CD4-positive, alpha-beta T cell treated with Interleukin-15 for 4 hours (primary cell): ENCODE measurements at places on chromosomes 12 and 14.

- DNase-seq = no peak
Observed at GRCh38 chr14:36295642-36296627, 24.5 kb downstream of the MBIP start.

DNA sequence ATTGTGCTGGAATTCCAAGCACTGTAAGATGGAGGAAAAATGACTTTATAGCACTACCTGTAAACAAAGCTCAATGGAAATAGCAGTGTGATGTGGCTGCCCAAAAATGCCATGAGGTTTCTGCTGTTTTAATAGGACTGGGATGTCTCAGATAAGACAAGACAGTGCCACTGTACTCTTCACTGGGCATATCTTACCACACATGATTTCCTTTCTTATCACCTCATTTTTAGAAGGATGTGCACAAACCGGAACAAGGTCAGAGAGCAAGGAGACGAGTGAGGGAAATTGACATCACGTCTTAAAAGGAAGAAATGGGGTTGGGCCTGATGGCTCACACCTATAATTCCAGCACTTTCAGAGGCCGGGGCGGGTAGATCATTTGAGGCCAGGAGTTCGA lies 38.4 kb upstream of the FGD4 start:
- DNase-seq = no peak

DNA sequence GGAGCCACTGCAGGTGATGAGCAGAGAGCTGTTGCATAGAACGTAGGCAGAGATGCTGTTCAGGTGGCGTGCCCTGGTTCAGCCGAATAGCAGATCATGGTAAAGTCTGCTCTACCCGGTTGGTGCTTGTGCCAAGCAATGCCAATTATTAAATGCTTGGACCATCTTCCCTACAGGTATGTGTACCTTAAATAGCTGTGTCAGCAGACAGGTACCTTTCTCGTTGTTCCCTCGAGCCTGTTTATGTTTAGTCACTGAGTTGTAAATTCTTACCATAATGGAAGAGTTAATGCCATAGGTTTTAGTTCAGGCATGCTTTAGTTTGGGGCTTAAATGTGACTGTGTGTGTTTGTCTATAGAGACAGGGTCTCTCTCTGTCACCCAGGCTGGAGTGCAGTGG lies 112.5 kb upstream of the CPM start:
- DNase-seq = no peak

- no peak for DNase-seq
Observed at GRCh38 chr12:7642287-7642686, 23.4 kb downstream of the APOBEC1 start.

GRCh38 chr14:84490081-84490480 lies 1039.9 kb upstream of the FLRT2 start:
- DNase-seq = no peak

DNA sequence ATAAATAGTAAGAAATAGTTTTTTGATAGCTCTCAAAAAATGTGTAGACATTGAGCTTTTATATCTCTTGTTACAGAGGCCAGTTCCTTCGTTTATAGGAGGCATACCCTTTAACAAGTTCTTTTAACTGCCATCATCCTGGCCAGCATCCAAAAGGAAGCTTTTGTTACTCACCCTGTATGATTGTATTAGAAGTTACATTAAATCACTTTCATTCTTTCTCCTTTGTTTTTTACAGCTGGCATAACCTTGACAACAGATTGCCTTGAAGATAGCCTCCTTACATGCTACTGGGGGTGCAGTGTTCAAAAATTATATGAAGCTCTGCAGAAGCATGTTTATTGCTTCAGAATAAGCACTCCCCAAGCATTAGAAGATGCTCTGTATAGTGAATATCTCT lies 20.1 kb downstream of the CGRRF1 start:
- DNase-seq = no peak

GRCh38 chr14:50062438-50063085 lies 53.8 kb downstream of the VCPKMT start:
- peak; percentile 95 for DNase-seq

GRCh38 chr14:97280526-97280925 lies 483.3 kb downstream of the VRK1 start:
- no peak for DNase-seq

- no peak for DNase-seq
Observed at GRCh38 chr14:77554816-77555599, 56.4 kb upstream of the ISM2 start.

- no peak for DNase-seq
Observed at GRCh38 chr12:93925585-93926205, 222.7 kb upstream of the PLXNC1 start.

DNA sequence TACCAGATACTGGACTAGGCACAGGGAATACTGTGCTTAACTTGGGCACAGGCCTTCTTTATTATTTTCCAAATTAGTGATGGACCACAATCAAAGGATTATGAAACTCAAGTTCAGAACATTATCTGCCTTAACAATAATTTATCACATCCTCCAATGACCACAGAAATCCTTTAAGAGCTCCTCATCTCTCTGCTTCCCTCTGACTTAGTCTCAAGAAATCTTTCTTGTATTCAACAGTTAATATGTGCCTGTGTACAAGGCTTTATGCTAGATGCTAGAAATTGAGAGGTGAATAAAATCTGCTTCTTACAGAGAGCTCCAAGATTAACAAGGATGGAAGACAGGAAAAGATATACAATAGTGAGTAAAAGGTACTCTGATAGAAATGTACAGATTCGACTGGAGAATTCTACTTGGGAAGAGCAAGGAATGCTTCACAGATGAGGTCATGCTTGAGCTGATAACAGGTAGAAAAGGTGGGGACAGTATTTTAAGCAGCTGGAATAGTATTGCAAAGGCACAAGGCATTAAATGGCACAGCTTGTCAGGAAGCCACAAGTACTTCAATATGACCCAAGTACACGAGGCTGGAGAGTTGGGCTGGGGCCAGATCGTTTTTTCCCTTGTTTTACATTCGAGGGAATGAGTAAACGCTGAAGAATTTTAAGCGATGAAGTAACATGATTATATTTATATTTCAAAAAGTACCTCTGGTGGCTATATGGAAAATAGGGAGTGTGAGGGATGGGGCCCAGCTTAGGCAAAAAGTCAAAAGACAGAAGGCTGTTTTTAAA lies 55.1 kb upstream of the ARID2 start:
- no peak for DNase-seq

- no peak for DNase-seq
Observed at GRCh38 chr14:72478471-72478893, 415.4 kb downstream of the DPF3 start.

DNA sequence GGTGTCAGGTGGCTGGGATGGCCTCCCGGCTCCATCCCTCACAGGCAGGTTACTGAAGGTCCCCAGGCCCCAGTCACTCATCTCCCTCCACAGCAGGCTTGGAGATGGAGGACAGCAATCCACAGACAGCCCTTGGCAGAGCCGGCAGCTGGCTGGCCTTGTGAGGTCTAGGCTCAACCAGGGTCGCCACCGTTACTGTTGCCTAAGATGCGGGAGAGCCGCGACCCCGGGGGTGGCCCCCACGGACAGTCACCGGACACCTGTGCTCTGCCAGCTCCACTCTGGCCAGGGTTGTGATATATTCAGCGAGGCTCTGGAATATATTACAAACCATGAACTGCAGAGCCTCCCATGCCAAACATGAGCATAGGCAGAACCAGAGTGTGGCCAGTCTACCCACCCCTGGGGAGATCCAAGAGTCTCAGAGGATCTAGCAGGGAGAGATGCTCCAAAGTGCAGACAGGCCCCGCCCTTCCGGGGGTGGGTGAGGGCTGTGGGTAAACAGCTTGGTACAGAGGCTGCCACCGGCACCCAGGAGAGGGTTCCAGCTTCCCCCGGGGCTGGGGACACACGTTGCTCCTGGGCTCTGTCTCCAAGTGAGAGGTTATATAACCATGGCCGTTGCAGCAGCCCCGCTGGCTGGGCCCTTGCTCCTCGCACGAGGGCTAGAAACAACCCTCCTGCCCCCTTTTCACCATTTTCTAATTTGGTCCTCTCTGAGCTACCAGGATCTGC lies 55.9 kb upstream of the DIO3 start:
- DNase-seq = no peak

DNA sequence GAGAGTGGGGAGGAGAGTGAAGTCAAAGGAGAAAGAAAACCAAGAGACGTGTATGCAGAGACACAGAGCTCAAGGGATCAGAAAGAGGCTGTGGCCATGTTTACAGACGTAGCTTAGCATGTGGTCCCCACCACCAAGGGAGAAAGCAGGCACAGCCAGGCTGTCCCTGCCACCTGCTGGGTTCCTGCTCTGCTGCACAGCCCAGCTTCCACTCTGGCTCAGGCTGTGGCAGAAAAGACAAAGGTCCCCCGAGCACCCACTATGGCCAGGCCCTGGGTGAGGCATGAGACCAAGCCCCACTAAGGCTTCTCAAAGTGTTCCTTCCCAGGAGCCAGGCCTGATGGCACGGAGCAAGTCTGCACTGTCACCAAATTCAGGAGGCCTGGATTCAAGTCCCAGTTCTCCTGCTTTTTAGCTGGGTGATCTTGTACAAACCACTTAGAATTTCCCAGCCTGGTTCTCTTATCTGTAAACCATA lies 25.9 kb upstream of the COL2A1 start:
- DNase-seq = no peak

DNA sequence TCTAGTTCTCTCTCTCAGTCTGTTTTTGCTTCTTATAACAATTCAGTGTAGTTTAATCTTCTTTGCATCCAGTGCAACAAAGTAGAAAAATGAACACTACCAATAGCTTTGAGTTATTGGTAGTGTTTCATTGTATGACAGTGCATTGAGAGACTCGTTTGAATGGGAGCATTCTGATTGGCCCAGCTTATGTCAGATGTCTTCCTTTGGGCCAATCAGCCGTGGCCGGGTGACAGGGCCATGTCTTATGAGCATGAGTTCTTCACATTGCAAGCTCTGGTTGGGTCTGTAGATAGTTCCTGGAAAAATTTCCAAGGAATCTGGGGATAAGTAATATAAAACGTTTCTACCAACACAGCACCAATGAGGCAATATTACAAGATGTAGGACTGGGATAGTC lies 36.5 kb downstream of the GYS2 start:
- DNase-seq = no peak

- DNase-seq = no peak
Observed at GRCh38 chr14:104228716-104229533, 90.5 kb downstream of the KIF26A start.

GRCh38 chr12:103880299-103881142 lies 39.5 kb upstream of the NT5DC3 start:
- peak; percentile 19 for DNase-seq

DNA sequence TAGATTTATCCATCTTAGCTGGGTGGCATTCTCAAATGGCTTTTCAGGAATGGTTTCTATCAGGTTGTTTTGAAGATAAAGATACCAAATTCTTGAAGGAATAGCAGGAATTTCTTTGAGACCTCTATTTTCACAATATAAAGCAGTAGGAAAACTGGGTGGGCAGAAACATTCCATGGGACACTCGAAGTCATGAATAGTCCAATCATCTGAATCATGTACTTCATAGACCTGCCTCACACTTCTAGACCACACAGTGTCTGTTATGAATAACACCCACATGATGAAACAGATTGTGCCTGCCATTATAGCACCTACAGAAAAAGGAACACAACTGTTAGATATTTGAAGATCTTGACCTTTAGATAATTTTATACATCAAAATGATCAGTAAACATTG lies 1.8 kb downstream of the KERA start:
- DNase-seq = no peak

DNA sequence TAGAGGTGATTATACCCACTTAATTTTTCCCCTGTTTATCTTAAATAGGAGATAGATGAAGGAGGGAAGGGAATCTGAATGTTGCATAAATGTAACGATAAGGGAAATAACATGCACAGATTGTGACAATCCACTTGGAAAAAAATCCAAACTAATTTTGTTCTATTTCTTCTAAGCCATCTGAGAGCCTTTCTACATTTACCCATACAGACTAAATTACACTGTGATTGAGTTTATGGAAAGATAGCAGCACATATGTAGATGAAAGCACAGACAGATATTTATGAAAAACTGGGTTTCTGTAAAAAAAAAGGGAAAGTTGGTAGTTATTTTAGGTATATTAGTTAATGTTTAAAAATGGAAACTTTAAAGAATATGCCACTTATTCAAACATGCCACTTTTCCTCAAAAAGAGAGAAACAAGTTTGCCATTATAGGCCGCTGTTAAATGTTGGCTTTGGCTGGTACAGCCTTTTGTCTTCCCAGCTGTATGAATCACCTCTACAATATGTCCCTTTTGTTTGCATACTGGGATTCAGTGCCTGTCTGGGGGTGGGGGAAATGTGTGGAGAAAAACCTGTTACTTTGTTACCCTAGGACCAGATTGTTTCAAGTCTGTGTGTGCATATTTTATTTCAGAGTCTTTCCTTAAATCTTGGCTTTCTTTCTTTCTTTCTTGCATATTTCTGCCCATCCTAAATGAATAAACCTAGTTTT lies 470.2 kb upstream of the LMO3 start:
- DNase-seq = no peak

GRCh38 chr14:60396718-60397343 lies 89.0 kb downstream of the C14orf39 start:
- no peak for DNase-seq

DNA sequence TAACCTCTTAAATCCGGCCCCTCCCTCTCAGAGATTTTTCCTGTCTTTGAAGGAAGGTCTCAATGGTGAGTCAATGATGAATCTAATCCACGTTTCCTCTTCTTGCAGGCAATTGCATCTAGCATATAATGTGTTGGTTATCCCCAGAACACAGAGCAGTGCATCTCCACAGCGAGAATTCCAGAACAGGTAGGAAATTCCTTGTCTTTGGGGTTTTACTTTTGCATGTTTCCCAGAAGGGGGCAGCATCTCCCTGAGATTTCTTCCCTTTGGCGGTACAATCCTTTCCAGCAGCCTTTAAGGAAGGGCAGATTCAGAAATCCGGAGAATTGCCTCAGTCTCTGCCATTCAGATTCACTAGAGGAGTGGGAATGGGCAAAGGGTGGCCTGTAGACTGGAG lies 128.0 kb downstream of the KCNA5 start:
- DNase-seq = no peak

- DNase-seq = no peak
Observed at GRCh38 chr12:1205512-1206060, 214.6 kb downstream of the ERC1 start.

DNA sequence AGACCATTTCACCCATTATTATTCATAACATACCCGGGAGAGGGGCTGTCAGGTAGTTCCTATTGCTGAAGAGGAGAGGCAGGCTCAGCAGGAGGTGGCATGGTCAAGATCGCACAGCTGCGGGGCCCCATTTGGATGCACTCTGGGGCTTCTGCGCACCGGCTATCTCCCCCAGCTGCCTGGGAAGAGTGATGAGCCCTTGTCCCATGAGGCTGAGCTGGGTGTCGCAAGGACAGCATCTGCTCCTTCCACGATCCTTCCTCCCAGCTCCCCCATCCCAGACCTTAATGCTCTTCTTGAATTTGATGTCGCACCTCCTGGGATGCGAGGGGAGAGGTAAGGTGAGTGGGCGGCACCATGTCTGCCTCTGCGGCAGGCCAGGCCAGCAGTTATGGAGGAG lies 62.6 kb downstream of the SLC24A4 start:
- DNase-seq = no peak

GRCh38 chr12:42283739-42284138 lies 42.2 kb downstream of the ZCRB1 start:
- DNase-seq = no peak
